ENCODE measurements at places on chromosomes 3 and 15.

DNA sequence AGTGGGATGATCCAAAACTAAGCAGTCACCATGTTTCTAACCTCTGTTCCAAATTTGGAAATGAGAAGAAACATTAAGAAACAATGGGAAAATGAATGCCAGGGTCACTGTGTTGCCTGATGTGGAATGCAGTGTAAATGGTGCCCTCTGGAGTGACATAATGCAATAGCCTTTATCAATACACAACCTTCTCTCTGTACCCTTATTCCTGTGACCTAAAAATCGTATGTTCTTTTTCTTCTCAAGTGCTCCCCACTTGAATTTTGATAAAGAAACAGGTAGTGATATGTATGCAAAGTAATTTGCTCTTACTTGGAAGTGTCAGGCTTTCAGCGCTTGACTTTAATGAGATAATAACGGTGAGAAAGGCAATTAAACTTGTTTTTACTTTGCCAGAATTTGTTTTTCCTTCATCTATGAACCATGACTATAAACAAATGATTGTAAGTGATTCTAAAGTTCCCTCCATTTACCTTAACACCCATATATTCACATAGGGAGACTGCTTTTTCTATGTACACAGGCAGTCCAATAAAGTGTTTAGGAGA lies 145.8 kb upstream of the THRB start:
- DNase-seq: no peak

GRCh38 chr3:153573481-153573880 lies 411.5 kb downstream of the RAP2B start:
- DNase-seq: no peak

GRCh38 chr15:52085299-52085698 lies 27.3 kb downstream of the BCL2L10 start:
- DNase-seq: no peak

DNA sequence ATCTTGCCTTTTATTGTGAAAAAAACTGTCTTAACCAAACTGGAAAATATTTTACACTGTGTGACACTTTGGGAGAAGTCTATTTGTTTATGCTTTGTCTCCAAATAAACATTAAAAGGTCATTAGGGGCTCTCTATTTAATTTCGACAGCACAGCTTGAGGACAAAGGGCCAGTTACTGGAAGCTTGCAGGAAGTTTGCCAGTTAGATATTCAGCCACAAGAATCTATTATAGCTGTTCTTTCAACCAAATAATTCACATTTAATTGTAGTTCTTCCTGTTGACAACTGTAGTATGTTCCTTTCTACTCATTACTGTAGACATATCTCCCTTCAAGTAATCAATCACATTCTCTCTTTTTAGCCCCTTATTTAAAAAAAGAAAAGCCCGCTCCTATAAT lies 6.1 kb downstream of the CP start:
- DNase-seq: no peak

GRCh38 chr15:35067496-35068347 lies 17.4 kb downstream of the NANOGP8 start:
- no peak for DNase-seq

GRCh38 chr3:8845641-8846040 lies 76.2 kb upstream of the OXTR start:
- DNase-seq: no peak

GRCh38 chr3:159356606-159357005 lies 554.8 kb downstream of the MFSD1 start:
- DNase-seq: no peak

DNA sequence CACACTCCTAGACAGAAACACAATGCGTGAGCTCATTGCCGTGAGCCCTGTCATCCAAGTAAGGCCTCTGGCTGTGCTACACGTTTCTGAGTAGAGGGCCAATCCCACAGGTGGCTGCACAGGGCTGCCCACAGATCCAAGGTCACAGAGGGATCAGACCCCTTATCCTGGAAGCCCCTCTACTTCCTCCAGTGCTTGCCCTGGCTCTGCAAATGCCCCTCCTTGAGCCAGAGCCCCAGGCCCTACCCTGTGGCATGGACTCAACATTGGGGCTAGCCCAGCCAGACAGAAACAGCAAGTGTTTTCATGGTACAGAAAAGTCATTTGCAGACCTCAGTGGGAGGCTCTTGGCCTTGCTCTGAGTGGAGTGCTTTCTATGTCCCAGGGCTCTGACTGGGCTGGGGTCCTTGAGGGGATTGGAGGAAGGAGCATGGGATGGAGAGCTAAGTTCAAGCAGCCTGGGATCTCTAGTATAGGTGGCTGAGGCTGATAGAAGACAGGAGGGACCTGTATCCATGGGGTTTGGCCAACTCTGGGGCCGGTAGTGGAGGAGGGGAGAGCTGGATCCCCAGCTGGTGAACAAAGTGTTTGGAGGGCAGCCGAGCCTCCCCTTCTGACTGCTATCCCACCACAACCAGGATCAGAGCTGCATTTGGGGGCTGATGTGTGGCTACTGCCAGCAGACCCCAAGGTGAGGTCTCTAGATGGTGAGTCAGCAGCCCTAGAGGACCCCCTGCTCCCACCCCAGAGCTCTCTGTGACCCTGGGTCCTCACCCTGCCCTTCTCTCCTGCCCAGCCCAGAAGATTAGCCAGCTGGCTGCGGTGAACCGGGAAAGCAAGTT lies 38.7 kb downstream of the GOLGA6A start:
- no peak for DNase-seq

GRCh38 chr15:90818251-90819210 lies 49.9 kb upstream of the FURIN start:
- DNase-seq: peak; percentile 90

- DNase-seq: no peak
Observed at GRCh38 chr3:48387634-48388033, 15.6 kb downstream of the FBXW12 start.

- no peak for DNase-seq
Observed at GRCh38 chr15:22265056-22265945, 185.0 kb downstream of the OR4M2 start.

GRCh38 chr3:13796701-13797460 lies 83.0 kb downstream of the WNT7A start:
- no peak for DNase-seq

DNA sequence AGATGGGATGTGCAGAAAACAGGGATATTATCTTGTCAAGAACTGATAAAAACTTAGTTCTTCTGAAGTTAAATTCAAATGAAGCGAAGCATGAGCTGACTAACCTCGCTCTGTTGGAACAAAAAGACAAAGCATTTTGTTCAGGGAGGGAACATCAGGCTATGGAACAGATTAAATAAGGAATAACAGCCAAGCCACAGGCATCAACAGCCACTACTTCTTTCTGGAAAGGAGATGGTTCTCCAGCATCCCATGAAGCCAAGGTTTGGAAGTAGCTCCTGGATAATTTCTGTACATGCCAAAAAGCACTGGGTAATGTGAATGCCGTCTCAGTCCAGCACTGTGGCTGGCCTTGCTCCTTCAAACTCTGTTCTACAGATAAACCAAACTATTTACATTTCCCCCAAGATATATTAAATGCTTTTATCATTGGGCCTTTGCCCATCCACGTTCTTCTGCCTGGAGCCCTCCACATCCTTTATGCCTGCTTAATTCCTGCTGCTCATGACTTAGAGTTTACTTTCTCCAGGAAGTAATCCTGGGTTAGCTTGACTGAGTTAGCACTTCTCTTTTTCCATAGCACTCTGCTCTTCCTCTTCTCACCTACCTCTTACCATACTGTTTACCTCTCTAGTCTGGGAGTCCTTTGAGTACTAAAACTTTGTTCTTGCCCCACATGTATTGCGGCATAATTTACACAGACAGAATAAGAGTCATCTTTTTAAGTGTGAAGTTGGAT lies 232.0 kb downstream of the CLSTN2 start:
- DNase-seq: no peak

DNA sequence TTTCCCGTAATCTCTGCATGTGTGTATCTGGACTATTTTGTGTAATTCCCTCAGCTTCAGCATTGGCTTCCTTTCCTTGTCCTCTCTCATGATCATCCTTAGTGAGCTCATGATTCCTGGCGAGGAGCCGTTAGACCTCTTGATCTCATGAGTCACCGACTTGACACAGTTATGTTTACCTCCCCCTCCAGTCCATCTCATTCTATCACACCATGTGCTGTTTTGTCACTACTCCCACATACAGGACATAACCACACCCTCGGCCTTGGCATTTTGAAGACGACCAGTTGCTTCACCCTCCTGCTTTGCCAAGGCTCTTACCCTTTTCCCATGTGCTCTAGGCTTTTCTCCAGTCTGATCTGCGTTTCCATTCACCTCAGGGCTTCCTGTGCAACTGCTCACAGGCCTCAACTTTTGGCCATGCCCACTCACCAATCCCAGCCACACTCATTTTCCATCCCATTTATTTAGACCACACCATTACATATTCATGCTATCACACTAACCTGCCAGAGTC lies 41.5 kb downstream of the CP start:
- DNase-seq: no peak

DNA sequence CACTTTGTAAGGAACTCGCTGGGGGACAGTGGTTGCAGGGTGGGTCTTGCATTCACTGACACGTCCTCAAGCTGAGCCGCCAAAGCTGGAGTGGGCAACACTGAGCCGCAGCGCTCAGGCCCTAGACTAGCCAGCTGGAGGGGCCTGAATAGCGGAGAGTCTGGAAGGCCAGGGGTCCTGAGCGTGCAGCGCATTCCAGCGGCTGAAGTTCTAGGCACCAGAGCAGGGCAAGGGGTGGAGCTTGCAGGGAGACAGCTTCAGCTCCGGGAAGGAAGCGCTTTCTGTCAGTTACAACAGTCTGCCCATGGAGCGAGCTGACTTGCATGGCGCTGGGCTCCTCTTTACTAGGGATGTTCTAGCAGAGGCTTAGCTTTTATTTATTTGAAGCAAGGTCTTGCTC lies 2.7 kb downstream of the MAP6D1 start:
- DNase-seq: no peak

DNA sequence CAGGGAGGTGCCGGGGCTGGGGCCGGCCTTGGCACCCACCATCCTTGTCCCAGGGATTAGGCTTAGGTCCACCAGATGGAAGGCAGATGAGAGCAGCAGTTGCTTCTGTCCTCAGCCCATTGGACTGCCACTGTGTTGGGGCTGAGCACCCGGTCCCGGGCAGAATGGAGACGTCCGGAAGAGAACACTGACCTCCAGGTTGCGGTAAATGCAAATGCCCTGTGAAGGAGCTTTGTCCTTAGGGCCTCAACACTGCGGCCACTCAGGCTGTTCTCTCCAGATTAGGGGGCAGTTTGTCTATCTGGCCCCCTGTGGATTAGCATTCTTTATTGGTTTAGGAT lies at the start of gene SERINC4:
Gene SERINC4 (minus strand): TSS at position 276 of the 341 bp plus-strand sequence. CDS start 234 bp downstream, at position 42.
- no peak for DNase-seq

DNA sequence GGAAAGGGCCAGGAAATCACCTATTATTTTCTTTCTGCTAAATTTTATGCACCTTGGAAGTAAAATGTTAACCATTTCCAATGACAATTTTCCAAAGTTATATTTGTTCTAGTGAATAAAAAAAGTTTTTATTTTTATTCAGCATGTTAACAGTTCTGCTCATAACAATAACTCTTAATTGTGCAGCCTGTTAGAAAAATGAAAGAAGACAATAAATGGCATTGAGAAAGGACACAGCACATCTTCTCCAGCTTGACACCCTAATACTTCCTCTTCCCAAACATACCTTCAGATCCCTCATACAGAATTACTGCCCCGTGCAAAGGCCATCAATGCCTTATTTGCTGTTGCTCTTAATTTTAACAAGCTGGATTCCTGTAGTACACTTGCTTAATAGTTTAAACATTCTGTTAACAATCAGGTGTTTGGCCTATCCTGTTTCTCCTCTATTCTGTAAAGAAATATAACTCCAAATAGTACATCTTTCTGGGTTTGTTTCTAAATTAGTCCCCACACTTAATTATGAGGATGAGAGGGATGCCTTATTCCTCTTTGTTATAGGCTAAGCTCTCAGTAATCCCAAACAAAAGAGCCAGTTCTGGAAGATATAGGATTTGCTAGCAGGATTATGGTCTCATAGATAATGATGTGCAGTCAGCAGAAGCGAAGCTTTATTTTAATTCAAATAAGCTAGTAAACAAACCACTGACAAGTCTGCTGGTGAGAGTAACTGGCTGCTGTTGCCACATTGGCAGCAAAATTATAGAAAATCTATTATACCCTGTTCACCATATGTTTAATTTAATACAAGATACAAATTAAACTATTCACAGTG lies 19.2 kb upstream of the SOX2 start:
- DNase-seq: no peak

GRCh38 chr3:192284443-192285072 lies 442.8 kb downstream of the FGF12 start:
- no peak for DNase-seq

- no peak for DNase-seq
Observed at GRCh38 chr3:159517105-159517504, 471.5 kb upstream of the IL12A start.

- DNase-seq: no peak
Observed at GRCh38 chr3:154799800-154800199, 280.3 kb upstream of the MME start.

- DNase-seq: no peak
Observed at GRCh38 chr3:76789237-76789636, 250.7 kb upstream of the ROBO2 start.

GRCh38 chr15:40697916-40698315 lies 2.9 kb downstream of the RAD51 start:
- no peak for DNase-seq

- DNase-seq: no peak
Observed at GRCh38 chr3:101038393-101038792, 45.2 kb upstream of the ABI3BP start.

DNA sequence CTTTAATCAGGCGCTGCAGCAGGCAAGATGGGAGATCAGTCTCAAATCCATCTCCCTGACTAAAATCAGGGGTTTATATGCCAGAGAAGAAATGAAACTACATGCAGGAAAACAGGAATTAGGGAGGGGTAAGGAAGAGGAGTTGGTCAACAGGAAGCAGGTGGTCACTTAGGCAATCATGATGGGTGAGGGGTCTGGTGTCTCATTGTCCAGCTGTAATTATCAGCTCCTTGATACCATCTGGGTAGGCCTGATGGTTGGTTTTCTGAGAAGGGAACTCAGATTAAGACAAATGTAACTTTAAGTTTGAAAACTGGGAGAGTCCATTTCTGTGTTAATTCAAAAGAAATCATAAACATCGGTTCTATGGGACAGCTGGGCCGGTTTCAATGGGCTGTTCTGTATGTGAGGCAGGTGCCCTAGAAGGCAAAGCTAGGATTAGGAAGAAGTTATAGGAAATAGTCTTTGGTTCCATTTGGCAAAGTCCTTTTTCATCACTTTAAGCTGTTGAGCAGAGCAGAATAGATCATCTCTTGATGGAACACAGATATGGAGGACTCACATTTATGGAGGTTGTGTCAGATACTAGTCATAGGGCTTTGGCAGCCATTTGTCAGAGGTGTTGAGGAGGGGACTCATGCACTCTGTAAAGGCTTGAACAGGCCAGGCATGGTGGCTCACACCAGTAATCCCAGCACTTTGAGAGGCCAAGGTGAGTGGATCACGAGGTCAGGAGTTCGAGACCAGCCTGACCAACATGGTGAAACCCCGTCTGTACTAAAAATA lies 149.4 kb downstream of the VGLL4 start:
- DNase-seq: no peak

DNA sequence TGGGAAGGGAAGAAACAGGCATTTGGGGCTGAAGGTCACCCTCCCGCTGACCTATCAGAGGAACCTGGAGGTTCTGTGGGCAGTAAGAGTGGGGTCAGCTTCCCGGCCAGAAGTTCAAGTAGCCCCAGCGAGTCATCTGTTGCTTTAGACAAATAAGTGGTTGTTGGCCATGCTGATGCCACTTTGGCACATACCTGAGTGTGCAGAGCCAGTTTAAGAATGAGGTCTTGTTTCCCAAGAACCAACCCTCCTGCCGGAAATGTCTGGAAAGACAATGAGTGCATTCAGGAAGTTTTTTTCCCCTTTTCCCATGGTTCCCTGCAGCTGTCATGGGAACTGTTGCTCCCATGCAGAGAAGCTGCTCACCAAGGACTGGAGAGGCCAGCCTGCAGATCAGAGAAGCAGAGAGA lies 166.7 kb downstream of the ZNF621 start:
- no peak for DNase-seq

- DNase-seq: no peak
Observed at GRCh38 chr3:61518590-61518989, 42.8 kb upstream of the PTPRG start.
